ENCODE measurements at places on chromosomes 12 and 14.

- no peak for DNase-seq
Observed at GRCh38 chr12:131024026-131024425, 70.3 kb downstream of the ADGRD1 start.

DNA sequence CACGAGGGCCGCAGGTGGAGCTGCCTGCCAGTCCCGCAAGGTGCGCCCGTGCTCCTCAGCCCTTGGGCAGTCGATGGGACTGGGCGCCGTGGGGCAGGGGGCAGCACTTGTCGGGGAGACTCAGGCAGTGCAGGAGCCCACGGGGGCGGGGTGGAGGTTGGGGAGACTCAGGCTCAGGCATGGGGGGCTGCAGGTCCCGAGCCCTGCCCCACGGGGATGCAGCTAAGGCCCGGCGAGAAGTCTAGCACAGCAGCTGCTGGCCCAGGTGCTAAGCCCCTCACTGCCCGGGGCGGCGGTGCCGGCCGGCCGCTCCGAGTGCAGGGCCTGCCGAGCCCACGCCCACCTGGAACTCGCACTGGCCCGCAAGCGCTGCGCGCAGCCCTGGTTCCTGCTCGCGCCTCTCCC, 39.2 kb upstream of the P2RX7 start:
- DNase-seq: peak; percentile 55

GRCh38 chr14:61501714-61502458, 180.5 kb downstream of the PRKCH start:
- no peak for DNase-seq

GRCh38 chr12:79000501-79000900, 135.9 kb downstream of the SYT1 start:
- DNase-seq: no peak

DNA sequence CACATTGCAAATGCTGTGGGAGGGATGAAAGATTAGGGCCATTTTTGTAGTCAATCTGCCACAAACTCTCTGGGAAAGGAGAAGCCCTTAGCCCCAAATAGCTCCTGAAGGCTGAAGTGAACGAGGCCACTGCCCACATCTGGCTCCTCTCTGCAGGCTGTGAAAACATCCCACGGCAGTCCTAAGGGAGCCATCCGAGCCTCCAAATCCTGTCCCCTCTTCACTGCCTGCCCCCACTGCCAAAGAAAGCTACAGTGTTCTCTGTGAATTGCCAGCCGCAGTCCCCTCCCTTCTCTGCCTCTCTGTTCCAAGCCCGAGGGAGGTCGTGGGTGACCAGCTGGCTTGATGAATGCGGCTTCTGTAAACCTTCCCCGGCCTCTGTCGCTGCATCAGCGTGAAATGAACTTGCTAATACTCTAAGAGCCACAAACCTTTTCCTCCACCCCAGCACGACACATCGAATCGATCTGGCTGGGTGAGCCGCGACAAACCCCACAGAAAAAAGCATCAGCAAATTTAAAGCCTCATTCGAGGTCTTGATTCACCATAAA, 180.7 kb upstream of the NRXN3 start:
- DNase-seq: no peak

DNA sequence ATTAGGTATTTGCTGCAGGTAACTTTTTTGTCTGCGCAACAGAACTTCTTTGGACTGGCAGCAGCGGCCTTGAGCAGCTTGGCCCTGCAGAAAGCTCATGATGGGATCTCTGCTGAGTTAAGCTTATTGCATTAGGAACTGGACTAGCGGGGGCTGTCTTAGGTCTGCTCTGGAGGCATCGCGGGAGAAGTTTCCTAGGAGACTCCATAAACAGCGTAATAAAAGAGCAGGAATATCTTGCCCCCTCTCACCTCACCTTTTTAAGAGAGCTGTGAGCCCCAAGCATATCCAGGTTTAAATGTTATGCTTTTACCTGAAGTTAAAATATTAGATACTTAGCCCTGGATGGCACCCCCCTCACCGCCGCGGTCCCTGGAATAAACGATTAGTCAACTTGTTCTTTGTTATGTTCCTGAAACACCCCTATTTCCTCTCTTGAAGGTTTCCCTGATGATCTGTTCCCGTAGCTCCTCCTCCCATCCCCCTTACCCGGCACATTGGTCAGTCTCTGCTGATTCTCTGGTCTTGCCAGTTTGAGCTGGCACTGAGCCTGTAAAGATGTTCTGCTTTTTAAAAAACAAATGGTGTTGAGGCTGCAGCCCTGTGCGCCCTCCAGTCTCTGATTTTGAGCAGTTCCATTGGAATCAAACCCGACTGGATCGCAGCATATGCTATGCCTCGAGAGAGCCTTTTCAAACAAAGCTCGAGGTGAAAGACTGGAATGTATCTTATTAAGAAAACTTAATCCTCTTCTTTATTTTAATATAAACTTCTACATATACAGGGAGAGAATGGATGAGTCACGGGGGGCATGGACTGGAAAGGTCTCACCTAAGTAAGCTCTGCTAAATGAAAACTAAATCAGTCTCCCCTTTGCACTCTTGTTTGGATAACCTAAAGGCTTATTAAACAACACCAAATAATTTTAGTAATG, 1.9 kb downstream of the MLXIP start:
- DNase-seq: peak; percentile 74

DNA sequence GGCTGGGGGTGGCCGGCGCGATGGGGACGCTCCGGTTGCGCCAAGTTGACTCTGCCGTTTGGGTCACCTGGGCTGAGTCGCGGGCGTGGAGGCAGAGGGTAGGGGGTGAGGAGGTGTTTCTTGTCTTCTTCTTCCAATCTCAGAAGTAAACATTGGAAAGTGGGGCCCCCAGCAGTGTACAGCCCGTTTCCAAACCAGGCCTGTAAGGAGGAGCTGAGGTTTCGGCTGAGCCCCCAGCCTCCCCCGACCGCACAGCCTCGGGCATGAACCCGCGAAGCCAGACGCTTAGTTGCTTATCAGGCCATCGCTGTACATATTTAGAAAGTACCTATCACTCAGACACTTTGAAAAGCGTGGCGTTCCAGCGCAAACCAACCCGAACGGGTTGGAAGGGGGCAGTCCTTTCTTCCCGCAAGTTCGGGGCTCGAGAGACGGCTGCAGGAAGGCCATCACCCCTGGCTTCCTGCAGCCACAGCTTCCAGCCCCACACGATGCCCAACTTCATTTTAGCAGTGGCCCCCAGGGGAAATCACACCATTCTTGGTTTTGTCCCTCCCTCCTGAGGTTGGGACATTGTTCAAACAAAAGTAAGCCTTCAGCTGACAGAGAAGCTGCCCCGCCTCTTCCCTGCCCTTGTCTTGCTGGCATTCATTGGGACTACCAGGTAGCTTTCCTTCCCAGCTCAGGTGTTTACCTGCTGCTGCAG, 164.1 kb downstream of the ZFP36L1 start:
- DNase-seq: peak; percentile 62

DNA sequence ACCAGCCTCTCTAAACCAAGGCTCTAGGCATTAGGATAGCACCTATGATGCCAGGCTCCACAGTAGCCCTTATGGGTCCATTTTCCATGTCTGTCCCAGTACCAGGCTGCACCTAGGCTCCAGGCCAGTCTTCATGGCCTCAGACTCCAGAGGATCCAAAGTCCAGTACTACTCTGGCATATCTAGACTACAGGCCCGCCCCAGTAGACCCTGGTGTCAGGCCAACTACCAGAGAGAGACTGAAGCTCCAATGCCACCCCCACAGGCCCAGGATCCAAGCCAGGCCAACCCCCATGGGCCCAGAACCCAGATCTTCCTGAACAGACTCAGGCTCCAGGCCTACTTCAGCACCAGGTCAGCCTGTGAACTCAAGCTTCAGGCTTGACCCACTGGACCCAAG, 287.0 kb downstream of the KCNC2 start:
- DNase-seq: no peak

DNA sequence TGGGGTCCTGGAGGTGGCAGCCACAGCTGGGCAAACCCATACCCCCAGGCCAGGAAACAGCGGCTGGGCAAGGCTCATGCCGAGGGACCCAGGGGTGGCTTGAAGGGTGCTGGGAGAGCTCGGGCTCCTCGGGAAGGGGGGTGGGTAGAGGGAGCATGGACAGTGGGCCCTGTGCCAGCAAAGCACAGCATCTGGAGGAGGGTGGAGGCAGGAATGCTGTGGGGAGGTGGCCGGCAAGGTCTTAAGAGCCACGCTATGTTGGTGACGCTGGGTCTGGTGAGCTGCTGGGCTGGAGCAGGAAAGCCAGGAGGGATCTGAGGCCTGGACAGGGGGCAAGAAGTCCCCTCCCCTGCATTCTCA, 48.2 kb upstream of the DLK1 start:
- no peak for DNase-seq

DNA sequence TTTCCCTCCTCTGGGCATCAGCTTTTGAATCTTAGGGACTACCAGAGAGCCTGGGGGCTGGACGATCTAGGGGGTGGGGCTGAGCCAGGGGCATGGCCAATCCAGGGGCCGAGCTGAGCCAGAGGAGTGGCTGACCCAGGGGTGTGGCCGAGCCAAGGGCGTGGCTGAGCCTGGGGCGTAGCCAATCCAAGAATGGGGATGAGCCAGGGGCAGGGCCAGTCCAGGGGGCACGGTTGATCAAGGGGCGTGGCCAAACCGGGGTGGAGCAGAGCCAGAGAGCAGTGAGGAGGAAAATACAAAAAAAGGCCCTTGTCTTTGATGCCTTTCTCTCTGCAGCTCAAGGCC, 219.3 kb upstream of the NOS1 start:
- DNase-seq: peak; percentile 57

- no peak for DNase-seq
Observed at GRCh38 chr14:91184559-91184958, 59.9 kb downstream of the GPR68 start.

GRCh38 chr12:26749781-26750180, 83.2 kb downstream of the ITPR2 start:
- DNase-seq: no peak

- peak; percentile 58 for DNase-seq
Observed at GRCh38 chr14:32078023-32078857, 1.1 kb downstream of the ARHGAP5 start.

DNA sequence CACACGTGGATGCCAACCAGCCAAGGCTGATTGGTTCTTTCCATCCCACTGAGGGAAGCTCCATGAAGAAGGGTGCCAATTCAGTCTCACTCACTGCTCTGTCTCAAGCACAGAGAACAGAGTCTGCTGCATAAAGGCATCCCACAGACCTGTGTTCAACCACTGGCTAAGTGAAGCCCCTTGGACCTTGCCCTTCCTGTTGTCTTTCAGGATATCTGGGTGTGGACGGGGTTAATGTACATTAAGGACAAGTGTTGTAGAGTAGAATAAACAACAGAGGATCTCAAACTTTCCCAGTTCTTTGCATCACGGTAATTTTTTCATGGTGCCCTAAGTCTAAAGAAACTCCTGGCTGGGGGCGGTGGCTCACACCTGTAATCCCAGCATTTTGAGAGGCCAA, 33.1 kb upstream of the GPATCH2L start:
- no peak for DNase-seq

DNA sequence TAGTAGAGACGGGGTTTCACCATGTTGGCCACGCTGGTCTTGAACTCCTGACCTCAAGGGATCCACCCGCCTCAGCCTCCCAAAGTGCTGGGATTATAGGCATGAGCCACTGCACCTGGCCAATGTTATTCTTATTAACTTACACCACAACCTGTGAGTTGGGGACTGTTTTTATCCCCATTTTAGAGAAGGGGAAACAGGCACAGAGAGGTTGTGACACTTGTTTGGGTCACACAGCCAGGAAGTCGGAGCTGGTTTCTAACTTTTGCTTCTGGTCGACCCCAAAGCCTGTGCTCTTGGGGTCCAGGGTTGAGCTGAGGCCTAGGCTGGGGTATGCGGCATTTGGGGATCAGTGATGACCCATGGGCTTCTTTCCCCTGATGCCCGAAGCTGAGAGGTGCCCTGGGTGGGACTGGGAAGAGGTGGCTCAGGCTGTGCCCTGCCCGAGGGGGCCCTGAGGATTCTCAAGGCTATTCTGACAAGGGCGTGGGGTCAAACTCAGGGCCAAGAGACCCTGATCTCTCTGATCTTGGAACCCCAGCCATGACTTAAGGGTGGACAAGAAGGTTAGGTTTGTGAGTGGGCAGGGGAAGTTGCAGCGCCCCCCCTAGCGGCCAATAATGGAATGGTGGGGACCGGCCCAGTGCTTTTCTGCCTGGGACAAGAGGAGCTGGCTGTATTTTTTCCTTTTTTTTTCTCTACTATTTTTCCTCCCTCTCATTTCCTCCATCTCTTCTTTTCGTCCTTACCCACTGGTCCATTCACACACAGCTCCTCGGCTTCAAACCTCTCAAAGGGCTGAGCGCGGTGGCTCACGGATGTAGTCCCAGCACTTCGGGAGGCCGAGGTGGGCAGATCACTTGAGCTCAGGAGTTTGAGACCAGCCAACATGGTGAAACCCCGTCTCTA, 3.0 kb downstream of the SDSL start:
- no peak for DNase-seq

All from mucosa of descending colon (tissue), 3 donors.